NCI-H226 (cell line): ENCODE measurements at places on chromosomes 6 and 20.

- DNase-seq: no peak
These were observed 58.4 kb downstream of the PHF20 start for GRCh38 chr20:35830264-35830663.

- DNase-seq: no peak
These were observed 41.9 kb downstream of the ZFAND3 start for GRCh38 chr6:37861452-37861851.

GRCh38 chr6:131167773-131168172 is 32.5 kb downstream of the AKAP7 start:
- DNase-seq: no peak

GRCh38 chr20:14649662-14650061 is 312.2 kb upstream of the FLRT3 start:
- DNase-seq: no peak

- no peak for DNase-seq
These were observed 195.9 kb downstream of the SASH1 start for GRCh38 chr6:148538261-148539190.

GRCh38 chr6:41503827-41504465 is 42.2 kb upstream of the FOXP4 start:
- peak; percentile 58 for DNase-seq

DNA sequence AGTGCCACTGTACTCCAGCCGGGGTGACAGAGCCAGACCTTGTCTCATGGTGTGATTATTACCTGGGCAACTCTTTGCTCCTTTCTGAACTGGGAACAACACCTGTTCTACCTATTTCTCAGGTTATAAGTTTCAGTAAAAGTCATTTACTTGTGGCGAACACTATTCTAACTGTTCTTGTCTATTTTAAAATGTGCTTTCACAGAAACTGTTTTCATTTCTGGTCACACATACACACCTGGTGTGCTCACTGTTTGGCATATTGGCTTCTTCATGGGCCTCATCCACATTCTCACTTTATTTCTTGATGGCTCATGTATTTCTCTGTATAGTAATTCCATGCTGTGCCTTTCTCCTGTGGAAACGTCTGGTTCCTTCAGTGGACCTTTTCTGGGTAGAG is 30.5 kb upstream of the XRN2 start:
- DNase-seq: no peak

- DNase-seq: no peak
These were observed 41.2 kb downstream of the BCAS1 start for GRCh38 chr20:54029176-54029575.

GRCh38 chr20:59783641-59784010 is 149.8 kb downstream of the SYCP2 start:
- DNase-seq: no peak

GRCh38 chr6:80356545-80356944 is 250.1 kb downstream of the BCKDHB start:
- DNase-seq: no peak

- no peak for DNase-seq
These were observed 178.7 kb downstream of the TBXT start for GRCh38 chr6:165988757-165989456.
